ENCODE measurements at places on chromosomes 1 and 21.

- no peak for DNase-seq
Measured at GRCh38 chr21:34320011-34320410, 43.8 kb upstream of the KCNE2 start.

- DNase-seq = no peak
Measured at GRCh38 chr1:175183586-175183985, 9.0 kb downstream of the KIAA0040 start.

- DNase-seq = no peak
Measured at GRCh38 chr1:196777603-196778002, 3.0 kb downstream of the CFHR3 start.

DNA sequence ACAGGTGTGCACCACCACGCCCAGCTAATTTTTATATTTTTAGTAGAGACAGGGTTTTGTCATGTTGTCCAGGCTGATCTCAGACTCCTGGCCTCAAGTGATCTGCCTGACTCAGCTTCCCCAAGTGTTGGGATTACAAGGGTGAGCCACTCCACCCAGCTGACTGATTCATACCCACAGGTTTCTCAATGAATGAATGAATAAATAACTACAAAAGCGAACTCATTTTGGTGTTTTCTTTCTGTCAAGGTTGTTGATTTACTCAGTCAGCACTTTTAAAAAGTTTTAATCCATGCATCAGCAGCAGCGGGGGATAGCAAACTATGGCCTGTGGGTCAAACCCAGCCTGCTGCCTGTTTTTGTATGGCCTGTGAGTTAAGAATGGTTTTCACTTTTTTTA is 217.5 kb downstream of the FAF1 start:
- no peak for DNase-seq

- no peak for DNase-seq
Measured at GRCh38 chr1:224223819-224224714, 41.0 kb downstream of the DEGS1 start.

GRCh38 chr1:170085091-170085490 is 10.6 kb upstream of the KIFAP3 start:
- no peak for DNase-seq

- DNase-seq = no peak
Measured at GRCh38 chr1:159914252-159915018, 10.9 kb downstream of the TAGLN2 start.

DNA sequence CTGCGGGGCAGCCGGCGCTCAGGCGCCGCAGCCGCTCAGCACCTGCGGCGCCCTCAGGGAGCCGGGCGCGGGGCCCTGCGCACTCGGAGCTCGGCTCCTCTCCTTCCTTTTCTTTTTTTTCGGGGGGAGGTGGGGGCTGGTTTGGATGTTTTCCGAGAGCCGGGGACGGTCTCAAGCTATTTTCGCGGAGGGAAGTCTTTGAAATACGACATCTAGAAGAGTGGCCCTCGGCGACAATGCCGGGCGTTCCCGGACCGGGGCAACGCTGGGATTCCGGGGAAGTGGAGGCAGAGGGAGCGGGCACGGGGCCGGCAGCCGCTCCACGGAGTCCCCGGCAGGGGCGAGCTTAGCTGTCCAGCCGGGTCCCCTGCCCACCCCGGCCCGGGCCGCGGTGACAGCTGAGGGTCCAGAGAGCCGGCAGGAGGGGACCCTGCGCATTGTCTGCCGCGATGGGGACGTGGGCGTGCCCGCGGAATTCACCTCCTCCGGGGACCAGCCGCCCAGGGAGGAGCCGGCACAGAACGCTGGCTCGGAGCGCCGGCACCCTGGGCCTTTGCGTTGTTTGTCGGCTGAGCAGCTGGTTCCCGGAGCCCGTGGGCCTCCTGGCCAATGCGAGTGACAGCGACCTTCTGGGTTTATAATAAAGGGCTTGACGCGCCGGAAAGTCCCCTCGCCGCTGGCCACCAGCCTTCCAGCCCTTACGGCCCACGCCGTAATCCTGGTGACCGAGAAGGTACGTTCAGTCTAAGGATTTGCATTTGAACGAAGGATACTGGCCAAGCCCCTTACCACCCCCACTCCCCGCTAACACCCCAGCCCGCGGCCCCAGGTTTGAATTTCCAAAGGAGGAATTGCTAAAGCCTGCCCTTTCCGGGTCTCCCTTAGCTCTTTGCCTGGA is 582 bp downstream of the SLC37A1 start:
- peak; percentile 63 for DNase-seq

DNA sequence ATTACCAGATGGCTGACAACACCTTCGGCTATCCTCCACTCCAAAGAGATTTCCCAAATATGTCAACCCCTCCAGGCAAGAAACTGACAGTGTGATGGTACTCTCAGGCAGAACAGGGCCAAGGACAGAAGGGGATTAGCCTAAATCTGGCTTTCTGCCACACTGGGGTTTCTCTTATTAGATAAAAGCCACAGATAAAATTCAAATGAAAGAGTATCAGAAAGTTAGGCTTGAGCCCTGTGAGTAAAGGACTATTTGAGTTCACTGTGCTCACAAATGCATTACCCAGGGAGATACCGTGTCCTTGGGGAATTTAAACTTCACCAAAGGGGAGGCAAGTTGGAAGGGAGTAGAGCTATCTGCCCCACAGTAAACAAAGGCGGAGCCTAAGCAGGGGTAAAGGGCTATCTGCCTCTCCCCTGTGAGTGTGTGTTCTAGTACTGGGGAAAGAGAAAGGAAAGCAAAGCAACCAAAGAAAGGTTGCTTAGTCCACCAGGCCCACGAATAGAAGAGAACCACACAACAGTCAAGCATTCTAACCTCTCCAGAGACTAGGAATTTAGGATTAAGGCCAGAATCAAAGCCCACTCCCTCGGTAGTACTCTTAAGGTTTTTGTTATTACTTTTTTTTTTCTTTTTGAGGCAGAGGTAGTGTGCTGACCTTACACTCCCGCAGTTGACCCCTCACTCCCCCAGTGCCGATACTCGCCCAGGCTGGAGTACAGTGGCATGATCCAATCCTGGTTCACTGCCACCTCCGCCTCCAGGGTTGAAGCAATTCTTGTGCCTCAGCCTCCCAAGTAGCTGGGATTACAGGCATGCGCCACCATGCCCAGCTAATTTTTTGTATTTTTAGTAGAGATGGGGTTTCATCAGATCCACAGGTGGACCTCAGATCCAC is 12.7 kb downstream of the TPM3 start:
- DNase-seq = peak; percentile 25

DNA sequence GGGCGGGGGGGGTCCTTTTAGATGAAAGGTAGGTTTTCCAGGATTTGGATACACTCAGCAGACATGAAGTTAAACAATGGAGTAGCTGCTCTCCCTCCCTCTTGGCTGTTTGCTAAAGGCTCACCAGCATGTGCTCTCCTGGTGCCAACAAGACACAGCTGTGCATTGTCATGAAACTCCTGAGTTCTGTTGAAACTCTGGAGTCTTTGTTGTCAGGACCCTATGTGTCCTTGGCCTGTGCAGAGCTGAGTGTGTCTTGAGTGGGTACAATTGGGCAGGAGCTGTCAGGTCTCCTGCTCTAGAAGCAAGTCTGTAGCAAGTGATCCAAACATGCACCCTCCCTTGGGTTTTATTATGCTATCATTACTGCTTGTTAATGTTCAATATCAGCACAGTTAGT is 12.7 kb downstream of the TBX19 start:
- no peak for DNase-seq

DNA sequence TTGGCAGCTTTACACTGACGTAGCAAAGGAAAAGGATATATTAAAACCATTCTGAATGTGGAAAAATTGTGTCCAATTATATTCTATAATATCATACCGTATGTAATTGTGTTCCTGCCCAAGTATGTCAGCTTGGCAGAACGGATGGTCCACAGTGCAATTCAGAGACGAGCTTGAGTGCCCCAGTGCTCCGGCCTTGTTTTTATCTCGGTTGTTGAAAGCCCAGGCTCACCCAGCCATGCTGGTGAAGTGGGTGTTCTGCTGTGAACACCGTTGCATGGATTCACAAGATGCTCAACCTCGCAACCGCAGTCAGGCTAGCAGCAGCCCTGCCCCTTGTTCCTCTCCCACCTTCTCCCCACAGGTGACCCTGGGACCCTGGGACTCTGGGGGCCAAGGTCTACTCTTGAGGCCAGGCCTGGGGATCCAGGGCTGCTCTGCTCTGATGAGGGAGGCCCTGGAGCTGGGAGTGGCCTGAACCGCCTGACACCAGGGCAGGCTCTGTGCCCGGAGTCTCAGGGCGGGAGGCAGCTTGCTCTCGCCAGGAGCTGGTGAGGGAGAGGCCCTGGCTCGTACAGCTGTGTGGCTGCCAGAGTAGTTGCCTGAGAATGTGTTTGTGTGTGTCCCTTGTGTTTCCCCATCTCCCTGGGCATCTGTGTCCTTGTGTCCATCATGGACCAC is 11.2 kb downstream of the PTPRF start:
- DNase-seq = no peak

GRCh38 chr1:36492491-36492890 is 9.8 kb upstream of the CSF3R start:
- no peak for DNase-seq

DNA sequence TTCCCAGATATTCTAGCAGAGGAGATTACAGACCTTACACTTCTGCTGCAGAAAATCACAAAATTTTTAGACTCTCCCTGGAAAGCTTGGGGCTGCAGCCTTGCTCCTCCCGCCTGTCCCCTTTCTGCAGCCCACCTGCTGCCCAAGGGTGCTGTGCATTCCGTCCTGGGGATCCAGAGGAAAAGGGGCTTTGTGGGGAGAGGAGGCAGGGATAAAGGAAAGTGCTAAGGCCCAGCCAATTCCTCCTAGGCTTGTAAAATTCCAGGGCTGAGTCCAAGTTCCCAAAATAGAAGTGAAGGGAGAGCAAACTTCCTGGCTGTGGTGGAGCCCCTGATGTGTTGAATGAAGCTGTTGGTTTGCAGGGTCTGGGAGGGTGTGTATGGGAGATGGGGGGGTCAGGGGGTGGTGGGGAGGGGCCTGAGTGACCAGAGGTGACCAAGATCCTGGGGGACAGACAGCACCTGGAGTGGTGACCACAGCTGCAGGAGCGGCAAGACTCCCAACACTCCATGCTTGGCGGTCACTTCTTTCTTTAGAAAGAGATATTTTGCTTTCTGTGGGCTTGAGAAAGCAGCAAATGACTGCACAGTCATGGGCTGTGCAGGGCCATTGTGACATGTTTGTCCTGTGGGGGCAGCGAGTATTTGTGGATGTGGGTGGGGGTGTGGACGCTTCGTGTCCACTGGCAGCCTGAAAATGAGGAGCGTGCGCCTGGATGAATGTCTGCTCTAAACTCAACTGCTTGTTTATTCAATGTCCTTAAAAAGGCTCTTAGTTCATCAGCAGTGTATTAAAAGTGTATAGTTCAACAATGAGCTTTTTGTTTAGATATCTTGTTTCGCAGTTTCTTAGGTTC is 68.4 kb downstream of the TLR5 start:
- DNase-seq = no peak

DNA sequence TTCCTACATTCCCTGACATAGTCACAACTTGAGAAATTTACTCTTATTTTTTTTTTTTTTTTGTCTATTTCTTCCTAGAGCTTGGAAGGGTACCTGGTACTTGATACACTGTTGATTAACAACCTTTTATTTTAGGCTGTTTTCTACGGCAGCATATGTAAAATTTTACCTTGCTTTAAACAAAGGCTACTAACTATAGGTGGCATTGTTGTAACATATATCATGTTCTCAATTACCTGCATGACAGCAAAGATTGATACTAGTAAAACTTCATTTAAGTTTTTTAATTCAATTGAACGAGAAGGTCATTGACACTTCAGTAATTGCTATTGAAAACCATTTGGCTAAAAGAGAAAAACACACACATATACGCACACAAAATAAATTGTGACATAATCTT is 238.3 kb upstream of the ESRRG start:
- no peak for DNase-seq

DNA sequence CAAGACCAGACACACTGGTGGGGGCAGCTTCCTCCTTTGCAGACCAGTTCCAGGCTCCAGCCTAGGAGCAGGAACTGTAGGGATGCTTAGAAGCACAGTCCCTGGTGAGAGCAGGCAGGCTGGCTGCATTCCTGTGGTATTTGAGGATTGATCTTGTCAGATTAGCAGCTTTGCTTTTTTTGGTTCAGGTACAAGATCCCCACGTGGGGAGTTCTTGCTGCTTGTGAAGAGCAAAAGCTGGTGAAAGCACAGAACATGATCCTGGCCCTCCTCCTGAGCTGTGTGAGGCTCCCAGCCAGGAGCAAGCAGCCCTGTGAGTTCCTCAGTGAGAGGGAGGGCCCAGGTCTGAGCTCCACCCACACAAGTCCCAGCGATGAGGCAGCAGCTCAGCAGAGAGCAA is 75.3 kb upstream of the ARTN start:
- DNase-seq = no peak

- no peak for DNase-seq
Measured at GRCh38 chr1:209625791-209626285, 26.4 kb downstream of the LAMB3 start.

DNA sequence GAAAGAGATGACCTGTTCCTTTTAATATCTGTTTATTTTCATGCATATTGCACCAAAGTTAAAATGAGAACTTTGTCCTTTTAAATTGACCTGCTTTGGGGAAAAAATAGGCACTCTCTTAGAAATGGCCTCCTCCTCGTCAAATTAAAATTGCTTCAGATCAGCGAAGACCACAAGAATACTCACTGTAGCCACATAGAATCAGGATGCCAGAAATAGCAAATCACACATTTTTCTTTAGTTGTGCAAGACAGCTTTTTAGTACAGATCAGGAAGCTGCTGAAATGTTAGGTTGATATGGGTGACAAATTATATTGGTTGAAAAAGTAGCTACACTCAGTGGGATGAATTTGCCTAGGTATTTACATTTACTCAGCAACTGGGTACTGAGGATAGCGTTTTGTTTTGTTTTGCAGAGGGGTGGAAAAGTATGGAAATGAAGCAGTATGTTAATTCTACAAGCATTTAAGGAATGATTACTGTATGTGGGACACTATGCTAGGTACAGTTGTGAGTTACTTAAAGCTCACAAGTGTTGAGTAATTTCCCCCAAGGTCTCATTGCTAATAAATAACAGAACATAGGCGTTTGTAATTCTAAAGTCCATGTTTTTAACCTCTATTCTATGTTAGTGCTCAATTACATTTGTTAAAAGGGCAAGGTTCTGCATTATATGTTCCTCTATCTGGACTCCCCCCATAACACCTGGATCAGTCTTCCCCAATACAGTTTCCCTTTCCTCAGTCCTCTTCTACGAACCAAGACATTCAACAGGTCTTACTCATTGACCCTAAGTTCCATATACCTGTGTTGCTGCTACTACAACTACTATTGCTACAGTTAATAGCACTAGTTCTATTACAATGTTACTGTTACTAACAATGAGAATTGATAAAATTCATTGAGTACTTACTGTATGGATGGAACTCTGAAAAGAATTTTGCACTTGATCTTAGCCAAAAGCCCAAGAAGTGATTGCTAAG is 99.4 kb upstream of the S1PR1 start:
- DNase-seq = peak; percentile 55
